CD8-positive, alpha-beta memory T cell (primary cell): ENCODE measurements at places on chromosomes 3 and 15. TPM values are rescaled to one million over a fixed set of nuclear protein-coding genes. Genes with fewer than 3 reads are reported as not detected.

CHRM5 gene
- not detected for total RNA-seq

LSMEM2 gene
- total RNA-seq = not detected

RBP2 gene
- total RNA-seq = not detected

PRTG gene
- total RNA-seq = not detected

EXD1 gene
- total RNA-seq = not detected

PDCD7 gene
- 39.6 TPM for total RNA-seq

CAMK2N2 gene
- total RNA-seq = 0.77 TPM

TAGLN3 gene
- total RNA-seq = not detected

EPHB1 gene
- not detected for total RNA-seq

NOX5 gene
- not detected for total RNA-seq

GRCh38 chr3:14286887-14287500, 108.4 kb downstream of the LSM3 start:
- no peak for DNase-seq

DNA sequence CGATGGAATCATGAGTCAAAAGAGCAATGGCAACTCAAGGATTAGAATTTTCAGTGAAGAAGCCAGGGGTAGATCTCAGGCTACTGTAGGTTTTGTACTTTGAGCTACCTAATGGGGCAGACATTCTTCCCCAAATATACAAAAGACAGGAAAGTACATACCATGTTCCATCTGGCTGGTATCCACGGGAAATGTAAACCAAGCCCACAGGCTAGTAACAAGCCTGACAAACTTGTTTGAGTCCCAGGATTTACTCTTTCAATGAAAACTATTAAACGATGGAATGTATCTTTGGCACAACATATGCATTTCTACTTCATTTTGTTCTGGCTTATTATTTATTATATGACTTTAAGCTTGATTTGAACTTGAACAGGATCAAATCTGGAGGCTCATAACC, 44.2 kb upstream of the GOLIM4 start:
- DNase-seq = no peak

- no peak for DNase-seq
These were observed 9.4 kb upstream of the MED12L start for GRCh38 chr3:151075869-151076562.

DNA sequence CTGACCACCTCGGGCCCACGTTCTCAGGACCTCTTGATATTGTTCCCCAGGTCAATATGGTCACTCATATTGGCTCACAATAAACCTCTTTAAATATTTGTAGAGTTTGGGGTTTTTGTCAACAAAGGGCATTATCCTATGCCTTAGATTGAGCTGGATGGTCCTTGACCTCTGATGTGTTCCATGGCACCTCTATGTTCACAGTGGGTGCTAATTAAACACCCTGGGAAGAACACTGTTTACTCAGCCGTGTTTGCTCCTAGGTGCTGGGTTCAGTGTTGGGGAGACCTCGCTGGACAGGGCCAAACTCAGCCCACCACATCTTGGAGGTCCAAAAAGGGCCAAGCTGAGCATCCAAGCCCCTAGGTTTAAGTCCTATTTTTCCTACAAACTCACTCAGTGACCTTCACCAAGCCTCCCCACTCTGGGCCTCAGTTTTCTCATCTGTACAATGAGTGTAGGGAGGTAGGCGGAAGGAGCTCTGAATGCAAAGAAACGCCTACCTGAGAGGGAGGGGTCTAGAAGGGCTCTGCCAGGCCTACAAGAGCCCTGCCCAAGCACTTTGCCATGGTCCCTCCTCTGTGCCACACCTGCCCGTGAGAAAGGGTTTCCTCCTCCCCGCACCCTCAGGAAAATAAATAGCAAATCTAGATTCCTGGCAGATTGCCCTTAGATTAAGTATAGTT, 7.2 kb downstream of the FAM174B start:
- no peak for DNase-seq

- DNase-seq = no peak
These were observed 50.0 kb upstream of the RASGRP1 start for GRCh38 chr15:38614621-38615020.

GRCh38 chr3:122104515-122105194, 49.5 kb downstream of the CD86 start:
- no peak for DNase-seq

DNA sequence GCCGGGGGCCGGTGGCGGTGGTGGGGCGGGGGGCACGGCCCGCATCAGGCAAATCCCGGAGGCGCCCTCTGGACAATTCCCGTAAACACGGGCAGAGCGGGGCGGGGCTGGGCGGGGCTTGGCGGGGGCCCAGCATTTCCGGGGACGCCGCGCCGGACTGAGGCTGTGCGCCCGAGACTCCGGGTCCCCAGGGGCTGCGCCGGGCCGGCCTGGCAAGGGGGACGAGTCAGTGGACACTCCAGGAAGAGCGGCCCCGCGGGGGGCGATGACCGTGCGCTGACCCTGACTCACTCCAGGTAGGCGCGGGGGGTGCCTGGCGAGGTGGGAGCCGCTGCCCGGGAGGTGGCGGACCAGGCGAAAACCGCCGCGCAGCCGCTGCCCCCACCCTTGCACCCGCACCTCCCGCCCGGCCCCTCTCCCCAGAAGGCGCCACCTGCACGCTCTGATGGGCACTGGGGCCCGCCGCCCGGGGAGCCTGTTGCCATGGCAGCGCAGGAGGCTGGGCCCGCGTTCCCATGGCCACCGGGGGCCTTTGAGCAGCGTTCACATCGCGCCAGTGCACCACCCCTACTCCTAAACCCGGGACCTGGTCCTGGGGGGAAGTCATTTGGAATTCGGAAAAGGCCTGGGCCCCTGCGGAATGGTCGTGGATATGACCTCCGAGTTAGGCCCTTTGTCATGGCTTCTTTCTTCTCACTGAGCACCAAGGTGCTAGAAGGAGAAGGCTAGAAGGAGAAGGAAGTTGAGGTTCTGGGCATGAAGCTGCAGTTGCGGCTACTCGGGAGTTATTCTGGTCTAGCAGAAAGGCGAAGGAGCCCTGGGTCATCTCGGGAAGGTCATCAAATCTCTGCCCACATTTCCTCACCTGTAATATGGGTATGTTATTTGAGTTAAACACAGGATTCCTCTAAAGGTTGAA, 16.1 kb upstream of the SEMA4B start:
- peak; percentile 47 for DNase-seq

DNA sequence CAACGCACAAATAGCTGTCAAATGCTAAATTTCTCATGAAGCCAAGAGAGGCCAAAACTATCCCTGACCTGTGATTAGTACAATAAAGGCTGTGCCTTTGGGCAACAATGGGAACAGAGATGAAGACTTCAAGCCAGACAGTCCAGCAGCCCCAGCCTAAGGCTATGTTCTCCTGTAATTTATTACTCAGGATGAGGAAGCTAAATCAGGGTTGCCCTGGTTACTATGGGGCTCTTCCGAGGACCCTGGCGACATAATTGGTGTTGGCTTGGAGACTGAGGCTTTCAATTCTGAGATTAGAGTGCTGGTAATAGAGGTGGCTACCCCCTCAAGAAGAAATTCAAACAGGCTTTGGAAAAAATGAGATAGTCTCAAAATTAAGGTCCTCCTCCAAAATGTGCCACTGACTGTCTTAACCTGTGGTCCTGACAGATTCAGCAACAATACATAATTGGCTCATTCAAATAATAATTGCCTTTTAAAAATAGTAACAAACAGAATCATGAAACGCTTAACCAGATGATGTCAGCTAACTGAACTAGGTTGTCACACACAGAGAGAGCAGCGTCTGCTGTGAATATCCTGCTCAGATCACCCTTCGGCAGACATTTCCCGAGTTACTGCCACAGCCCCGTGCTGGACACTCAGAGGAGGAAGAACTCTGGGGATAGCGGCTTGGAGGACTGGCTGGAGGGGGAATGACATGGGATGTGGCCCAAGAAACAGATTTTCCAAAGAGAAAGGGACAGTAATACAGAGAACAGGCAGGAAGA, 43.0 kb downstream of the NSMCE3 start:
- no peak for DNase-seq

- no peak for DNase-seq
These were observed 95.1 kb upstream of the TNFAIP8L3 start for GRCh38 chr15:51189669-51190385.

- DNase-seq = no peak
These were observed 17.6 kb downstream of the RSL24D1 start for GRCh38 chr15:55179141-55179540.

DNA sequence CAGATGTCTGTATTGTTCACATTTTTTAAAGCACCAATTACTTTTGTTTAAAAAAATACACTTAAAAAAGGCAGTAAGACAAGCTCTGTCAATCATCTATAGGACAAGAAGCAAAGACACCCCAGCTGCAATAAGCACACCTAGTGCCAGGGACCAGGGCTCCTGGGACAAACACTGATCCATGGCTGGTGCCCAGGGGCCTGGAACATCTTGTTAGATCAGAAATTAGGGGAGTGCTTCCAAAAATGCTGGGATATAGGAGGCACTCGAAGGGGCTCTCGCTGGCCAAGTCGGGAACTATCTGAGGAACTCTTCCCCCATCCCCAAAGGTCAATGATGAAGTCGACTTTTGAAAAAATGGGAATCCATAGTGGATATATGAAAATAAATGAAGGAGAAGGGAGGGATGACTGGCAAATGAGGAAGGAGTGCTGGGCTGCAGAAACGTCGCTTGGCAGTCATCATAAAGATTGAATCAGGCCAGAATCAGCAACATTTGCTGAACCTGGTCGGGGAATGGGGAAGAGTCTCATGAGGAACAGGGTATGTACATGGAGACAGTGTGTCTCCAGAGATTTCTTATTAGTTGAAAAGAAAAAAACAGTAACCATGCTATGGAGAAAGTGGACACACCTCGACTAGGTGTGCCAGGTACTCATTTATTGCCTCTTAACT, 28.5 kb downstream of the TSPAN3 start:
- no peak for DNase-seq

DNA sequence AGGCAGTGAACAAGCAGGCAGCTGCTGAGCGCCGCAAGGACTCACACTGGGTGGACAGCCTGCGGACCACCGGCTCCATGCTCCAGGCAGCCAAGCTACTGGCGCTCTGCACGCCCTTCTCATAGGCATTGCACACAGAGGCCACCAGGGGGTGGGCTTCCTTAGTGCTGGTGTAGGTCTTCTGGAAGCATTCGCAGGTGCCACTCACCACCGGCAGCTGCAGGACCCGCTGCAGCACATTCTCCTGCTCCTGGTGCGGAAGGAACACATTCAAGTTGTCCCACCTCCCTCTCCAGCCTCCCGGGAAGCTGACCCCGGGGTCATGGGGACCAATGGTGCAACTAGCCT, 6.0 kb downstream of the PLIN1 start:
- no peak for DNase-seq

DNA sequence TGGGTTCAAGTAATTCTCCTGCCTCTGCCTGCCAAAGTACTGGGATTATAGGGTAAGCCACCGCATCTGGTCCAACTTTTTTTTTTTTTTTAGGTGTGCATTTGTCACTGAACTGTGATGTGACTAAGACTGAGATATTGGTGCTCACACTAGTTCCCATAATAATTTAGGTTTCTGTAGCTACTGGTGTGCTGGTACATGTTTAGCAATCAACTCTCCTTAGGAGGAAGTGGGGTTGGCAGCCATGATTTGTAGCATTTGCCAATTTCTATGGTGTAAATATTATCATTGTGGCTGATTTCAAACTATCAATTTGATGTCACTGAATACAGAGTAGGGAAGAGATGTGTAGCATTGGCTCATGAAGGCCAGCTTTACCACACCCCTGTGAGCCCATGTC, 372.7 kb downstream of the EDEM1 start:
- no peak for DNase-seq

- DNase-seq = no peak
These were observed 107.4 kb upstream of the MLF1 start for GRCh38 chr3:158463556-158463955.

GRCh38 chr3:62622553-62623174, 249.3 kb upstream of the FEZF2 start:
- DNase-seq = no peak

GRCh38 chr3:107574650-107575049, 51.9 kb downstream of the BBX start:
- no peak for DNase-seq

GRCh38 chr15:71112429-71112828, 2.8 kb upstream of the THSD4 start:
- DNase-seq = no peak

DNA sequence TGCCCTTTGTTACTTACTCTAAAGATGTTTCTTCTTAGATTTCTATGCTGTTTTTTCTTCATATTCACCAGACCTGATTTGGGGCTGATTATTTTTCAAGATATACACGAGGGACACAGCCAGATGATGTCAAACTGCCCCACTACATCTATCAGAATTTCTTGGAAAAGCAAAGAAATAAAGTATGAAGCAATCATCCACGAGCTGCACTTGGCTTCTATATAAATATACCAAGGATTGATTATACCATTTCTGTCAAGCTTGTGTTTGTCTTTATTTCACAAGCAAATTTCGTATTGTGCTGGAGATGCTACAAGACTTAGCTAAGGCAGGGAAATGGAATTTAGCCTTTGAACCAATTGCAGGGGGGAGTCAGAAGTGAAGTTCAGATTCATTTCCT, 715.1 kb upstream of the NR2F2 start:
- DNase-seq = no peak

DNA sequence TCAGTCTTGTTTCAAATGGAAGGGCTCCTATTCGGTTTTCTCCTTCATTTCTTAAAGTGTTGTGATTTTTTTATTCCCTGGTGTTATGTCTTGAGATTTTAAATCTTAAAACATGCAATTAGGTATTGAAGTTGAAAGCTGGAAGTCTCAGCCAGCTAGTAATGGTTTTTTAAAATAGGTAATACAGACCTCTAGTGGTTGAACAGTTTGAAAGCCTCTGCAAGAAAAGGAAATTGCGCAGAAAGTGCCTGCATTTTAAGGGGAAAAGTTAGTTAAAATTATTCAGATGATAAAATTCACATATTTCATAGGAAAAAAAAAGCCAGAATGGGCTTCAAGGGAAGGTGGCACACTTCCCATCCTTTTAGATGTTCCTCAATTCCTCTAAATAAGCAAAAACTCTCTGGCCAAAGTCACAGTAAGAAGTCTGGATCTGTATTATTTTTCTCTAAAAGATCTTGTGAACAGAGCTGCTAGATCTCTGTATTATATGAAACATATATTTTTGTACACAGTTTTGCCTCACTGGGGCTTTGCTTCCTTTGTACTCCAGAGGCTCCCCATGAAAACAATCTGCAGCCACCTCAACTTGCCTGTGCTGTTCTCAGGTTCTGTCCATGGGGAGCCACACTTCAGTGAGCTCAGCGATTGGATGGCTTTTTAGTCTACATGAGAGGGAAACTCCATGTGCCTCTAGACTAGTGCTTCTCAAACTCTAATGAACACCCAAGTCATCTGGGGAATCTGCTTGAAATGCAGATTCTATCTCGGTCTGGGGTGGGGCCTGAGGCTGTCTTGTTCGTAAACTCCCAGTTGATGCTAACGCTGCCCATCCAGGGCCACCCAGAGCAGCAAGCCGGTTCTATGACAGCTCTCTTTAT, 21.5 kb downstream of the AGTR1 start:
- no peak for DNase-seq
